Activated CD8-positive, alpha-beta T cell treated with anti-CD3 and anti-CD28 coated beads for 36 hours (primary cell): ENCODE measurements at places on chromosomes 3 and 15. TPM values are rescaled to one million over a fixed set of nuclear protein-coding genes. Genes with fewer than 3 reads are reported as not detected.
A peak's percentile ranks its signal among the peaks of the same experiment; 100 is the strongest.

GRCh38 chr3:169387751-169388696 is 275.5 kb downstream of the MECOM start:
- DNase-seq = no peak

- peak; percentile 27 for DNase-seq
Observed at GRCh38 chr15:74006774-74007639, 12.5 kb downstream of the PML start.

ADGRG7 gene
- total RNA-seq = 24.7 TPM

DNA sequence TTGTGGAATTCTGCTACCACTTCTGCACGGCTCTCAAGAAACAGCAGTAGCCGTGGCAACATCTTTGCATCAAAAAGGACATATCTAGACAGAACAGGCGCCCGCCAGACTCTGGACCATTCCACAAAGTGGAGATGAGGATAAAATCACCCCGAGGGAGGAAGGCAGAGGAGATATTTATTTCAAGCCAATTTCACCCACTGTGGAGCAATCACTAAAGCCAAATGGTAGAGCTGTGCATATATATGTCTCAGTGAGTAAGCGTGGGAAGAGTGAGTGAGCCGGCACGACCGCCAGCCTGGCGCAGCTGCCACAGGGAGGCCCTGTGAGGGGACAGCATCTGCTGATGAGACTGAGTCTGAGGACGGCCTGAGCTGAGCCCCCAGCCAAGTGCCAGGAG is 111.3 kb downstream of the MEGF11 start:
- DNase-seq = no peak

- DNase-seq = no peak
Observed at GRCh38 chr3:1380926-1381646, 288.3 kb downstream of the CNTN6 start.

DNA sequence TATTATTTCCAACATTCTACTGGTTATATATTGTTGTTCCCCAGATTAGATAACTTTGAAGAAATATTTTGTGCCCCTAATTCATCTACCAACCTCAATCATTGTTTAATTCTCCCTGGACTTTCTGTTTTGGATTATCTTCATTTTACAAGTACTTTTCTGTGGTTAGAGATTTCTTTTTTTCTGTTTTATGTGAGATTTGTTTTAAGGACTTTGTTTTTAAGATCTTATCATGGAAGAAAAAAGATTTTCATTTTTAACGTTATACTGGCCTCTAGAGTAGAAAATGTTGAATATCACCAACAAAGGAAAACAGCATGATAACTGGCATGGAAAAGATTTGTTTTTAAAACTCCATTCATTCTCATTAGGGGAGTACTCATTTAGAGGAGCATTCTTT is 210.9 kb upstream of the KCNMB2 start:
- no peak for DNase-seq

- peak; percentile 28 for DNase-seq
Observed at GRCh38 chr3:47475029-47475569, 642 bp downstream of the SCAP start.

FETUB gene
- total RNA-seq = not detected

DNA sequence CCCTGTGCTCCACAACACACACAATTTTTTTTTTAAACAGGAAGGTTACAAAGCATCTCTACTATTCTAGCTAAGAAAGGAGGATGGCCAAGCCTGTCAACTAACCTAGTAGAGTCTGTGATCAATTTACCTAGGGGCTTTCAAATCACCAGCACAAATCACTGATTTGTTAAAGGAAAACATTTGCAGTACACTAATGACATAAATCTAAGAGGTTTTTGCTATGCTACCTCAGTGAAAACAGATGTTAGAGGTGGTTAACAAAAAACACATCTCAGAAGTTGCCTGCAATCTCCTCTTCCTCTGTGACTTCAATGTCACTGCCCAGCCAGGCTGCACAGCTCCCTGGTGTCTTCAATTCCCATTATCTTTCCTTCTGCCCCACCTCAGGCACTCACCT is 72.0 kb downstream of the RAD18 start:
- DNase-seq = no peak

DNA sequence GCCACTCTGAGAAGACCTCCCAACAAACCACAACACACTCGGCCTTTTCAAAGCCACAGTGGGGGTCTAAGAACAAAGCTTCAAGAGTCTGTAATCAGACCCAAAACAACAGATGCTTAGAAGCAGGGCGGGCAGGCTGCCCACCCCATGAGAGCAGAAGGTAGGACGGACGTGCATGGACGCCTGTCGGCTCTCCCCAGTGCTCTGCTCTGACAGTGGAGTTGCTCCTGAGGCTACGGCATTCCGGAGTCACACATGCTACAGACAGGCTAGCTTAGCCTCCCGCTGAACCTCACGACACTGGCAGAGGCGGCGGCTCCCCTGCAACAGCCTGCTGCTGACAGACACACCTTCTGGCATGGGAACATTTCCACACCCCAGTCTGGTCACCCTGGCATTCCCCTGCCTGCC is 33.5 kb downstream of the SLCO2A1 start:
- no peak for DNase-seq
